ENCODE measurements at places on chromosomes 1 and 21.

- no peak for DNase-seq
Observed at GRCh38 chr1:235996048-235996785, 68.7 kb downstream of the NID1 start.

- DNase-seq: no peak
Observed at GRCh38 chr1:12083766-12084165, 20.7 kb downstream of the TNFRSF8 start.

GRCh38 chr1:154755858-154756730 lies 114.0 kb downstream of the KCNN3 start:
- DNase-seq: no peak

DNA sequence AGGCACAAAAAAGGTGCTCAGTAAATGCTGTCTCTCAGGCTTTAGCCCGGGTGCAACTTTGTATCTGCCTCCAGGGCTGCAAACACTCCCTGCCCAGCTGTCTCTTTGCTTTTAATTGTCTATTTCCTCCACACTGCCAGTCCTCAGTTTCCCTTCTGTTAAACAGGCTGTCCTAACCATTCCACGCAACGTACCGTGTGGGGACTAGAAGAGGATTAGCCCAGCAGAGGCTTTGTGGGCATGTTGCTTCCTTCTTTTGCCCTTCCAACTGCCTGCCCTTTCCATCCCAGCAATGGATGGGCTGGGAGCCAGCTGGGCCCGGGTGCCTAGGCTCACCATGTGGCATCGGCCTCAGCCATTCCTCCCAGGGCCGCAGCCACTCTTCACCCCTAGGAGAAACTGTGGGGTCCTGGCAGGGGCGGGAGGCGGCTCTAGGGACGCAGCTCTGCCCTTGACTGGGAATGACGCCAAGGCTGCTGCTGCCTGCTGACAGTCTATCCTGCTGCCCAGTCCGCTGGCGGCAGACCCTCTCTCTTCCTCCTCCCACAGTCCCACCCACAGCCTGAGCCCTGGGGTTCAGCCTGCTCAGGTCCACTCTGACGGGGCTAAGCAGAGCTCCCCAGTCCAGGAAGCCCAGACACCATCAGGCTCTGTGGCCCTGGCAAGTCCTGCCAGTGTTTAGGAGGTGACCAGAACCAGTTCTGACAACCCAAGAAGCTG lies 40.6 kb upstream of the LRP8 start:
- no peak for DNase-seq

GRCh38 chr1:185439727-185440415 lies 122.8 kb upstream of the IVNS1ABP start:
- no peak for DNase-seq

DNA sequence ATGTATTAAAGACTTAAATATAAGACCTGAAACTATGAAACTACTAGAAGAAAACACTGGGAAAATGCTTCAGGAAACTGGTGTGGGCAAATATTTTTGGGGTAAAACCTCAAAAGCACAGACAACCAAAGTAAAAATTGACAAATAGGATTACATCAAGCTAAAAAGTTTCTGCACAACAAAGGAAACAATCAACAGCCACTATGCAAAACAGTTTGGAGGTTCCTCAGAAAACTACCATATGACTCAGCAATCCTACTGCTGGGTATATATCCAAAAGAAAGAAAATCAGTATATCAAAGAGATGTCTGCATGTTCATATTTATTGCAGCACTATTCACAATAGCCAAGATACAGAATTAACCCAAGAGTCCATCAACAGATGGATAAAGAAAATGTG lies 17.1 kb downstream of the TSHB start:
- DNase-seq: no peak

DNA sequence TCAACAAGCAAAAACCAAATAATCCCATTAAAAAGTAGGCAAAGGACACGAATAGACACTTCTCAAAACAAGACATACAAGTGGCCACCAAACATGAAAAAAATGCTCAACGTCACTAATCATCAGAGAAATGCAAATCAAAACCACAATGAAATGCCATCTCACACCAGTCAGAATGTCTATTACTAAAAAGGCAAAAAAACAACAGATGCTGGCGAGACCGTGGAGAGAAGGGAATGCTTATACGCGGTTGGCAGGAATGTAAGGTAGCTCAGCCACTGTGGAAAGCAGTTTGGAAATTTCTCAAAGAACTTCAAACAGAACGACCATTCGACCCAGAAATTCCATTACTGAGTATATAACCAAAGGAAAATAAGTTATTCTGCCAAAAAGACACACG lies 145.1 kb upstream of the EDN2 start:
- no peak for DNase-seq

GRCh38 chr1:114892194-114892918 lies 37.7 kb downstream of the SYCP1 start:
- DNase-seq: no peak

GRCh38 chr1:212479188-212479587 lies 46.5 kb downstream of the NENF start:
- no peak for DNase-seq

DNA sequence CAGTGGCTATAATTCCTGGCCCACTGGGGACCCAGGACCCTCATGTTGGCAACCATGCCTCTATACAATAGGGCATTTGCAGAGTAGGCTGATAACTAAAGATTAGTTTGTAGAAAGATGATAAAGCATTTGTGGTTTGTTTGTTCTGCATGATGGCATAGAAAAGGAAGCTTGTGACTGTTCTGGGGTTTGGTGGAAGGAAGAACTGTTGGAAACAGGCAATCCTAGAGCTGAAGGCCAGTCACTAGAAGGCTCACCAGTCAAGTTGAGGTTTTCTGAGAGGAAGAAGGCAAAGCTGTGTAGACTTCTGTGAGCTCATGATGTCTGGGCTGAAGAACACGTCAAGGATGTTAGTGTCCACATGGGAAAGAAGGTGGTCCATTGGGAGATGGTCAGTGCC lies 140.3 kb upstream of the VANGL1 start:
- no peak for DNase-seq

- no peak for DNase-seq
Observed at GRCh38 chr1:67635055-67635809, 49.8 kb upstream of the GADD45A start.

DNA sequence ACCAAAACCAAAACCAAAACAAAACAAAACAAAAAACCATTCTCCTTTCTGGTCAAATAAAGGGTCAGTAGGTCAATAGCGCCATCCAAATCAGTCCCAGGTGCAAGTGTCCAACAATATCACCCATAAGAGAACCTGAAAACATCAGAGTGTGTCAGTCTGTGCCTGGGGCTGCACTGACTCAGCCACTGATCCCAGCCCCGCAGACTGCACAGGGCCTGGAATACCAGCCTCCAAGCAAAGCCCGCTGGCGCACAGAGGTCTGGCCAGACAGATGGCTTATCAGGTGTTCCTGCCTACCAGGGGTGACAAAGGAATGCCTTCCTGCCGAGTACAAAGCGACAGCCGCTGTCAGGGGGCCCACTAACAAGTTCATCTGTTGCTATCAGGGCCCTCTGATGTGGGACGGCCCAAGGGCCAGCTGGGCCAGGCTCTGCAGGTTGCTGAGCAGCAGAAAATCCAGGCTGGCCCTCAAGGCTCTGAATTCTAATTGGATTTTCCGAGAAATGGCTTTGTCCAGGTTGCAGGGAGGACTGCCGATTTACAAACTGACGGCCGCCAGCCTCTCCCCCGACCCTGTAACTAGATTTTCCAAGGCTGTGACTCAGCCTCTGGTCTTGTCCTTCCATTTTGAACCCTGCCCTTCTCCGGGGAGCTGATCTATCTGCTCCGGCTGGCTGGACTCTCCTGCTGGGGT lies 13.7 kb upstream of the TMEM51 start:
- no peak for DNase-seq

- DNase-seq: no peak
Observed at GRCh38 chr1:216194721-216195120, 228.5 kb downstream of the USH2A start.

- DNase-seq: peak; percentile 56
Observed at GRCh38 chr21:42254651-42255601, 36.0 kb downstream of the ABCG1 start.

GRCh38 chr1:202938287-202938925 lies 11.4 kb upstream of the KLHL12 start:
- no peak for DNase-seq

DNA sequence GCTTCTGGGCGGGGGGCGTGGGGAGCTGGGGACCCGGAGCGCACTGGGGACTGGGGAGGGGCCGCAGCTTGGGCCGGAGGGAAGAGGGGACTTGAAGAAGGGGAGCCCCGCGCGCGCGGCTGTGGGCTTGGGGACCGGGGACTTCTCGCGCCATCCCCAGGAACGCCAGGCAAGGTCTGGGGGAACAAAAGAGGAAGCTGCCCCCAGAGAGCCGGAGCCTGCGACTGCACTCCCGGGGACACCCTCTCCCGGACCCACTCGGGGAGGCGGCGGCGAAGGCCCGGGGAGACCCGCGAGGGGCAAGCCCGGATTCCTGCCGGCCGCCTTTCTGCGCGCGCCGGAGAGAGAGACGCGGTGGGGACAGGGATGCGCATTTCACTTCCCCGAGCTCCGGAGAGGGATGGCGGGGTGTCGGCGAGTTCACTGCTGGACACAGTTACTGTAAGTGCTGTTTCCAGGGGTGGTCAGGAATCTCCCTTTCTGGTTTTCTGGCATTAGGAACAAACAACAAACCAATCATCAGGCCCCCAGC lies 732 bp downstream of the ABCG1 start:
- DNase-seq: peak; percentile 66

DNA sequence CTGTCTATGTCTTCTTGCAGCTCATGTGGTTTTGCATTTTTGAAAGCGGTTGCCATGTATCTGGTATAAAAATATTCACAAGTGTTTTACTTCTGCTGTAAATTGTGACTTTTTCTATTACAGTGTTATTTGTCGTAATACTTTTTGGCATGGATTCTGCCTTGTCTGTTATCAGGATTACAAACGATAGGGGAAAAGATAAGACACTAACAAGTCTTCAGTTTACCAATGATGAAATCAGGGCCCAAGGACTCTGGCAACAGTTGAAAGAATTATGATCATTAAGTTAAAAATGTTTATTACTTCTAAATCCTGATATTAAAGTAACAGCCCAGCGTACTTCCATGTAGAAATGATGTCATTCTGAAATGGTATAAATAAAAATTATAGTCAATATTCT lies 298.8 kb downstream of the KIF26B start:
- no peak for DNase-seq

DNA sequence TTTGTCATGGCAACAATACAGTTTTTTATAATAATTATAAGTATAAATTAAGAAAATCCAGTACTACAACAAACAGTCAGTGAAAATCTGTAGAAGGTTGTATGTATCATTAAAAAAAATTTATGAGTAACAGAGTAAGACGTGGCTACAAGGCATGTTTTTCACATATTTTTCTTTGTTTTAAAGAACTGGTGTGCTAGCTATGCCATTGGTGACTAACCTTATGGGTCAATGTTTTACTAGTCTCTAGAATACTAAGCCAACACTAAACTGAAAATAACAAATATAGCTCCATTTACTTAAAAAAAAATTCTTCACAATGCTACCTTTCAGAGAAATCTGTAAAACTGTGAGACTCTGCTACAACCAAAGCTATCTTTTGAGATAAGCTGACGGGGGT lies 261.5 kb downstream of the ADGRL2 start:
- no peak for DNase-seq

DNA sequence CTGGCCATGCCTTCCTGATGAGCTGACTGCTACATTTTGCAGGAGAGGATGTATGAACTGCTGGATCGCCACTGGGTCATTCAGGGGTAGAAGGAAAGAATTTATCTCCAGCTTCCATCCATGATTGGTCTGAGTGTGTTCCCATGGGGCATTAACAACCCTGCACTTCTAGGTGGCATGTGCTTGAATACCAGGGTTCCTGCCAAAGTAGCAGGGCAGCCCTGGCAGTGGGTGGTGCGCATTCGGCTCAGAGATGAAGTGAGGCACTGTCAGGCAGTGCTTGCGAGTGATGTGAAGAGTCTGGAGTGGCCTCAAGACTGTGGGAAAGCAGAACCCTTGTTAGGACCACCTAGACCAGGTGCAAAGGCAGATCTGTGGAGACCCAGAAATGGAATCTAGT lies 294.9 kb downstream of the ASTN1 start:
- no peak for DNase-seq

- peak; percentile 21 for DNase-seq
Observed at GRCh38 chr1:47388891-47389238, 27.2 kb upstream of the FOXE3 start.

DNA sequence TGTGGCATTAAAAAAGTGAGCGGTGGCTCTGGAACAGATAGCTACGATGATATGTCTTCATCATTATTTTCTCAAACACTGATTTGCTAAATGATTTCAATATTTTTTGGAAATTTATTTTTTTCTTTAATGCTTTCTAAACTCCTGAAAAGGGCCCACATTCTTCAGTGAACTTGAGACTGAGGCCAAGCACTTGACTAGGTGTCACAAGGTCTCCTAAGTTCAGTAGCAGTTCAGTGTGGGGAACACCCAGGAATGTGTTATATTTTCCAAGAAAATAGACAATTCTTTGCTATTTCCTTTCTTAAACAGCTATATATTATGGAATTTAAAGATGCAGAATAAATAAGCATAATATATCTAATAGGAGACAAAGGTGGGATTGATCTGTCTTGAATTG lies 850.9 kb downstream of the USP25 start:
- DNase-seq: no peak

- no peak for DNase-seq
Observed at GRCh38 chr1:3482378-3482849, 27.9 kb downstream of the ARHGEF16 start.

DNA sequence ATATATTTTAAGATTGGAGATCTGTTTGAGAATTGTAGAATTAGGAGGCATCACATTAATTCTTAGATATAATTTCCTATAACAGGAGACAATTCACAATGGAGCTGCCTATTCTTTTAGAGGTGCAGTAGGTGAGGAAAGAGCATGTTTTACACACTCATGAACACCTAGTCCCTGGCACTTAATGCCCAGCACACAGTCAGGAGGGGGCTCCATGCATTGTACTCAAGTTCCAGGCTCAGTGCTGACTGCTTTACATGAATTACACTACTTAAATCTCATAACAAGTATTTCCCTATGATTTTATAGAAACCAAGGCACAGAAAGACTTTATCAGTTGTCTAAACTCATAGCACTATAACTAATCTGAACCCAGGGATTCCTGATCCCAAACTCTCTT lies 360 bp upstream of the GBP3 start:
- no peak for DNase-seq

GRCh38 chr21:33360281-33360680 lies 35.5 kb downstream of the IFNAR1 start:
- DNase-seq: no peak

- DNase-seq: no peak
Observed at GRCh38 chr1:231411036-231411531, 11.0 kb downstream of the EGLN1 start.

DNA sequence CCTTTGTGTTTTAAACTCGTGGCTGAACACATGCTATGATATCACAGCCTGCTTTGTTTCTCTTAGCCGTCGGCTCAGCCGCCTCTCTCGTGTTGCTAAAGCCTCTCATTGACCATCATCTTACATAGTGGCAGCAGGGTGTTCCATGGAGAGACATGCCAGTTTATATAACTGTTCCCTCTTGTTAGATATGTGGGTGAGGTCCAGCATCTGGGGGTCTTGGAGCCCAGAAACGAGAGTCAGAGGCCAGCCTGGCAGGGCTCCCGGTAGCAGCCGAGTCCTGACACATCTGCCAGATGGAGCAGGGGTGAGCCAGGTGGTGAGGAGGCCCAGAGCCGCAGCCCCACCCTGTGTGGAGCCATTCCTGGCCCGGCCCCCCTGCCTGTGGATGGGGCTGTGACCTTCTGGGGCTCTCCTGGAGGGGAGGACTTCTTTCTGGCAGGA lies 11.9 kb downstream of the PODN start:
- peak; percentile 12 for DNase-seq
